ENCODE measurements at places on chromosomes 5 and 9. TPM values are rescaled to one million over a fixed set of nuclear protein-coding genes. Genes with fewer than 3 reads are reported as not detected.

PRRX2 gene
- total RNA-seq: 12.7 TPM

DNA sequence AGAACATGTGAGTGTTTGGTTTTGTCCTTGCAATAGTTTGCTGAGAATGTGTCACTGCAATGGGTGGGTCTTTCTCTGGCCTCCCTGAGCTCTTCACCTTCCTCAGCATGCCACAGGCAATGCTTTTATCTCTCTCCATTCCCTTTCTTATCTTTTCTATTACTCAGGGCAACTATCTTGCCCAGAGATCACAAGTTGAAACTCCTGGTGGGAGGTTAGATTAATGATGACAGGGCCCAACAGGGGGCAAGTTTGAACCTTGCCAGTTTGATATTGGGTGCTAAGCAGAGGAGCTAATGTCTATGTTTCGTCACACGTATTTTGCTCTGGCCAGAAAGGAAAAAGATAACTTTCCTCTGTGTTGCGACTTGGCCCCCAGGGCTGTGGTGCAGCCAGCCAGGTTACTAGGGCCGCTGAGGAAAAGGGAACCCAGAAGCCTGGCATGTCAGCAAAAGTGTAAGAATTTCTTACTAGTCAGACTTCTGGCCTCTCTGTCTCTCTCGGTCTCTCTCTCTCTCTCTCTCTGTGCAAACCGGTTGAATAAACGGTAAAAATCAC lies 299.3 kb upstream of the POU5F2 start:
- no peak for DNase-seq

- DNase-seq: no peak
Observed at GRCh38 chr9:127660886-127661741, 45.7 kb upstream of the CFAP157 start.

GRCh38 chr5:112857866-112858265 lies 3.2 kb upstream of the SRP19 start:
- DNase-seq: no peak

- DNase-seq: no peak
Observed at GRCh38 chr5:35887321-35888100, 30.8 kb downstream of the IL7R start.

- DNase-seq: peak; percentile 38
Observed at GRCh38 chr9:83920469-83920926, 734 bp downstream of the KIF27 start.

GRCh38 chr9:122844137-122844536 lies 15.7 kb upstream of the PDCL start:
- no peak for DNase-seq

- DNase-seq: no peak
Observed at GRCh38 chr5:148372893-148373292, 10.9 kb upstream of the FBXO38 start.

GRCh38 chr9:132572921-132573320 lies 9.5 kb upstream of the BARHL1 start:
- DNase-seq: no peak

DNA sequence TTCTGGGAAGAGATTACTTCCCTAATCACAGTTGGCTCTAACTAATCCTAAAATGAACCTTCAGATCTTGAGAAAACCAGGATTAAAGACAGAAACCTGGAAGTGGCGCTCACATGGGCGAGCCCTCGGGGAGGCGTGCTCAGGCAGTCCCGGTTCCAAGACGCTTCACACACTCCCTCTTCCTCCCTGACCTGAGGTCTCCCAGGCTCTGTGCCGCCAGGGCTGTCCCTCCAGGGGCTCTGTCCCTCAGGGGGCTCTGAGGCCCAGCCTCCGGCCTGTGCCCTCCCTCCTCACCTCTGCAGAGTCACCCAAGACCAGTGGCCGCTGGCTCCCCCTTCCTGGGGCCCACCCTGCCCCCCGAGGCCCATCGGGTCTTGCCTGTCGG lies 10.2 kb downstream of the SLC9A3 start:
- no peak for DNase-seq

DNA sequence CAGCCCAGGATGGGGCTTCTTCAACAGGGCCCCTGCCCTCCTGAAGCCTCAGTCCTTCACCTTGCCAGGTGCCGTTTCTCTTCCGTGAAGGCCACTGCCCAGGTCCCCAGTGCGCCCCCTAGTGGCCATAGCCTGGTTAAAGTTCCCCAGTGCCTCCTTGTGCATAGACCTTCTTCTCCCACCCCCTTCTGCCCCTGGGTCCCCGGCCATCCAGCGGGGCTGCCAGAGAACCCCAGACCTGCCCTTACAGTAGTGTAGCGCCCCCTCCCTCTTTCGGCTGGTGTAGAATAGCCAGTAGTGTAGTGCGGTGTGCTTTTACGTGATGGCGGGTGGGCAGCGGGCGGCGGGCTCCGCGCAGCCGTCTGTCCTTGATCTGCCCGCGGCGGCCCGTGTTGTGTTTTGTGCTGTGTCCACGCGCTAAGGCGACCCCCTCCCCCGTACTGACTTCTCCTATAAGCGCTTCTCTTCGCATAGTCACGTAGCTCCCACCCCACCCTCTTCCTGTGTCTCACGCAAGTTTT lies 23.6 kb downstream of the PCDHGC5 start:
- DNase-seq: peak; percentile 54

- no peak for DNase-seq
Observed at GRCh38 chr5:133878236-133878555, 90.2 kb downstream of the C5orf15 start.

GRCh38 chr5:13029211-13029610 lies 915.3 kb downstream of the DNAH5 start:
- no peak for DNase-seq

CFAP90 gene
- total RNA-seq: not detected

DNA sequence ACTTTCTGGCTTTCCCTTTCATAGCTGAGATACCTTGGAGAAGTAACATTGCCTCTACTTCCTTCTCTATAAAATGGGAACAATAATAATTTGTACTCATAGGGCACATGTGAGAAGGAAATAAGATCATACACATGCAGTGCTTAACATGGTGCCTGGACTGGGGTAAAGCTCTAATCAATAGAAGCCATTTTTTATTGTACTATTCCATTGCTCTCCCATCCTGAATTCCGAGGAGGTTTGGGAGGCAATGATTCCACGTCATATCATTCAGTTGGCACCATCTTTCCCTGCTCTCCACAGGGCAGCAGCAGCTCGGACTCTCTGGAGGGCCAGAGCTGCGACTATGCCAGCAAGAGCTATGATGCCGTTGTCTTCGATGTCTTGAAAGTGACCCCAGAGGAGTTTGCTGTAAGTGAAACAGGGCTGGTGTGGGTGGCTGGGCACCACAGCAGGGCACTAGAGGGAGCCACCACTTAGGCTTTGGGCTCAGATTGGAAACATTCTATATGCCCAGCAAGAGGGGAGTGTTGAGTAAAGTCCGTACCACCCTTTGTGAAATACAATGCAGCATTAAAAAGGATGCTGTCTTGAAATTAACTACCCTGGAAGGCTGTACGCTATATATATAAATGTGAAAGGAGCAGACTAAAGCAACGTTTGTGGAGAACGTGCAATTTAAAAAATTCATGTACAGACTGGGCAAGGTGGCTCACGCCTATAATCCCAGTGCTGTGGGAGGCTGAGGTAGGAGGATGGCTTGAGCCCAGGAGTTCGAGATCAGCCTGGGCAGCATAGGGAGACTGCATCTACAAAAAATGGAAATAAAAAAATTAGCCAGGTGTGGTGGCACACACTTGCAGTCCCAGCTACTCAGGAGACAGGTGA lies 51.2 kb downstream of the RALGPS1 start:
- DNase-seq: peak; percentile 61

DNA sequence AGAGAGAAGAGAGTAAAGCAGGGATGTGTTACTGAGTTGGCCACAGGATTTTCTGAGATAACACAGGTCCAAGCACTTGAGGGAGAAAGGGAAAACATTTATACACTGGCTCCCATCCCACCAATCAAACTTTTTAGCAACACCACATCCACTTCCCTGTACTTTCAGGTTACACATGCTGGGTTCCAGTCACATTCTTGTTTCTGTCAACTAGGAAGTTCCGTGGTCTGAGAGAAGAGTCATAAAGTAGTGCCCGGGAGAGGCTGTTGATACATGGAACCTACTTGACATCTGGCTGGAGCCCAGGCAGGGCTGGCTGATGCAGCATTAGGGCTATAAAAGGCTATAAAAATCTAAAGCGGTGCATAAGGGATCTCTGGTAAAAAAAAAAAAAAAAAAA lies 473.9 kb upstream of the COX7C start:
- no peak for DNase-seq

- DNase-seq: peak; percentile 97
Observed at GRCh38 chr5:93189707-93190120, 391.3 kb downstream of the NR2F1-AS1 start.

DPH7 gene
- total RNA-seq: 12.2 TPM

MSANTD3 gene
- 71.1 TPM for total RNA-seq

DNA sequence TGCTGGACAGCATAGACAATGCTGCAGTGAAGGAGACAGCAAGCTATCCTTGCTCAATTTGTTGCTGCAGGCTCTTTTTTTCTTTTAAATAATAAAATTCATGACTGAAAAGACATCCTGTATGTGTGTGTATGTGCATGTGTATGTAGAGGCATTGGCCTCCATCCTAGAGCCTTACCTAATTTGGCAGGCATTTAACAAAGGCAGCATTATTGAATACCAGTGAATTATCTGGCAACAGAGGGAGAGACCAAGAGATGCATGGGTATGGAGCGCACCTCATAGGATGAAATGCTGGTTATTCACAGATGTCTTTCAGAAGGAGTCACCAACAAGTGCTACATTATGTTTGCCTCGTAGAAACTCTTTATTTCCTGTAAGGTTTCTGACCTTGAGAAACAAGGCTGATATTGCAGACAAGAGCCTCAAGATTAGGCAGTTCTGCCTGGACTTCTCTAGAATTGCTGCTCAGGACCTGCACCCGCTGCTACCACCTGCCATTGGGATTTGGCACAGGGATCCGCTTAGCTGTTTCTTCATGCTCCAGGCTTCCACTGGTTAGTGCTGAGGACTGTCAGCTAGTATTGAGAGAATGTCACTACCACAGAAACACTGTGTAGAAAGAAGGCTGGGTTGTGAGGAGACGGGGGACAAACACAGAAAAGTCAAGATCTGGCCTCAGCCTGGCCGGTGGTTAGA lies 247.7 kb upstream of the RFX3 start:
- peak; percentile 22 for DNase-seq

- peak; percentile 90 for DNase-seq
Observed at GRCh38 chr5:956941-957747, 51.5 kb upstream of the NKD2 start.

CCNJL gene
- 2.0 TPM for total RNA-seq

ERBIN gene
- total RNA-seq: 70.1 TPM

DNA sequence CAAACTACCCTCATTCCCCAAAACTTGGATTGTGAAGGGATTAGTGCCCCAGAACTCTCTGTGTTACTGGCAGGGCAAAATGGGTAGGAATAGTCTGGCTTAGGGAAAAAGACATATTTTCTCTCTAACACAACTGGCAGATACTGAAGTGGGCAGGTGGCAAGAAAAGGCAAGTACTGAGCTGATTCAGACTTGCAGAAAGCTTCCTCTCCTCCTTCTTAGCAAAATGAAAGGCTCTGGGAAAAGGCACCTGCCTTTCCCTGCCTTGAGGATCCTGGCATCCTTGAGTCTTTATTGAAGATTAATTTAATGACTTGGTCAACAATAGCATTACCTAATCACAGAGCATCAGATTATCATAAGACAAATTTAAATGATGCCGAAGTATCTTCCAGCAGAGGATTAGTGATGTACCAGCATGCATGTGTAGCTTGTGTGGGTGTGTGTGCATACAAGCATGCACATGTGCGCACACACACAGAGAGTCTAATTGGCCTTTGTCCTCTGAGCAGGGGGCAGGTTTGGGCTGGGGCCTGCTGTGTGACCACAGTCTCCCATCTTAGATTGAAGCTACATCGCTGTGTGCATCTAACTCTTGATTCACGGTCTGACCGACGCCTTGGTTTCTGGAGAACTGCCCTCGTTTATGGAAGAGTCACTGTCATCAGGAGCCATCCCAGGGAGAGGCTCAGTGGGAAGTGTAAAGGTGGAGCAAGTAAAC lies 294.8 kb downstream of the AOPEP start:
- no peak for DNase-seq
